ENCODE measurements at places on chromosomes 7 and 10. TPM values are rescaled to one million over a fixed set of nuclear protein-coding genes. Genes with fewer than 3 reads are reported as not detected.

The ELOVL3 gene
- 0.17 TPM for total RNA-seq

The NUTM2E gene
- 0.05 TPM for total RNA-seq

GRCh38 chr10:89805599-89806013, 104.2 kb downstream of the KIF20B start:
- DNase-seq = no peak

- DNase-seq = no peak
These were observed 22.6 kb upstream of the OGDHL start for GRCh38 chr10:49784681-49785080.

DNA sequence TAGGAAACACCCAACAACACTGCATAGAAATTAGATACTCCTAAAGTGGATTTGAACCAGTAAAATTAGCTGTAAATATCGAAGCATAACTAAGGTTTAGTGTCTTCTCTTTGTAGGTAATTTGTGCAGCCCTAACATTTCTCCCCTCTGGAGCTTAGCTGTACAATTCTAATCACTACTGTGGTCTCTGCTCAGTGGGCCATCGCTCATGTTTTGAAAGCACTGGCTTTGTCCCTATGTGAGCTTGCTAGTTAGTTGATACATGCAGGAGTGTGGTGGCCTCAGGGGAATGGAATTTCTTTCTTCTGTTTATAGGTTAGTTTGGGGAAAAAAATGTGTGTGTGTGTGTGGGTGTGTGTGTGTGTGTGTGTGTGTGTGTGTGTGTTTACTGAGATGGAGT, 373.1 kb downstream of the DPP6 start:
- DNase-seq = no peak

- DNase-seq = no peak
These were observed 39.7 kb upstream of the ENO4 start for GRCh38 chr10:116809483-116810119.

GRCh38 chr10:28676326-28676967, 874 bp upstream of the BAMBI start:
- no peak for DNase-seq

DNA sequence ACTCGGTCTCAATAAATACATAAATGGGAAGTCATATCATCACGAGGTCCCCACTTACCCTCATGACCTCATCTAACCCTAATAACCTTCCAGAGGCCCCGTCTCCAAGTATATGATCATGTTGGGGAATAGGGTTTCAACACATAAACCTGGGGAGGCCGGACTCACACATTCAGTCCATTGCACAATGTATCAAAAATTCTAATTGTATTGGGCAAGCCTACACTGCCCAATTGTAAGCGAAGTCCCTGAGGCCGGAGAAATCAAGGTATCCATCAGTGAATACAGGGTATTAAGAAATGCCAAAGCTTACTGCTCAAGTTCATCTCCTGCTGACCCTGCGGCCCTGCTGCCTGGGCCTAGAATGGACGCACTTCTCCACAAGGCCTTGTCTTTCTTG, 69.6 kb downstream of the PARP12 start:
- DNase-seq = no peak

DNA sequence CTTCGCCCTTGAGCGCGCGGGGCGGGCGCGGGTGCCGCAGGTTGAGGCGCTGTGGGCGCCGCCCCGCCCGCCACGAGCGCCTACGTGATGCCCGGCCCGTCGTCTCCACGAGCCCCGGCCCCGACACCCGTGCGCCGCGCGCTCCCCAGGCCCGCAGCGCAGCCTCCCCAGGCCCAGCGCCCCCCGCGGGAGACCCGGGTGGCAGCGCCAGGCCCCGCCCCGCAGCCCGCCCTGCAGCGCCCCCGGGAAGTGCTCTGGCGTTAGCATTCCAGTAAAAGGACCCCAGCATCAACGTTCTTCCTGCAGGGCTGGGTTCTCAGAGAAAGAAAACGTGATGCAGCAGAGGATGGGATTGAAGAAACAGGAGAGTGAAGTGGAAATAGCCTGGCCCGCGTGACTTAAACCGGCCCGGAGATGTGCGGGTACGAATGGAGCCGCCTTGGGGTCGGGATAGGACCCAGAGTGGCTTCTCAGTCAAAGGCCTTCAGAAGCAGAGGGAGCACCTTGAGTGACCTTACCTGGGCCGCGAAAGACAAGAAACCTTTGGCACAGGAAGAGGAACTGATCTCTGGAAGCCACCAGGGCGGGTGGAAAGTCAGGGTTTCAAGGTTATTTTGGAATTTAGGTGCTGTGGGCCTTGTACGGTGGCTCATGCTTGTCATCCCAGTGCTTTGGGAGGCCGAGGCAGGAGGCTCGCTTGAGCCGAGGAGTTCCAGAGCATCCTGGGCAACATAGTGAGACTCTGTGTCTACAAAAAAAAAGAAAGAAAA, 1.8 kb downstream of the PFKP start:
- DNase-seq = no peak

DNA sequence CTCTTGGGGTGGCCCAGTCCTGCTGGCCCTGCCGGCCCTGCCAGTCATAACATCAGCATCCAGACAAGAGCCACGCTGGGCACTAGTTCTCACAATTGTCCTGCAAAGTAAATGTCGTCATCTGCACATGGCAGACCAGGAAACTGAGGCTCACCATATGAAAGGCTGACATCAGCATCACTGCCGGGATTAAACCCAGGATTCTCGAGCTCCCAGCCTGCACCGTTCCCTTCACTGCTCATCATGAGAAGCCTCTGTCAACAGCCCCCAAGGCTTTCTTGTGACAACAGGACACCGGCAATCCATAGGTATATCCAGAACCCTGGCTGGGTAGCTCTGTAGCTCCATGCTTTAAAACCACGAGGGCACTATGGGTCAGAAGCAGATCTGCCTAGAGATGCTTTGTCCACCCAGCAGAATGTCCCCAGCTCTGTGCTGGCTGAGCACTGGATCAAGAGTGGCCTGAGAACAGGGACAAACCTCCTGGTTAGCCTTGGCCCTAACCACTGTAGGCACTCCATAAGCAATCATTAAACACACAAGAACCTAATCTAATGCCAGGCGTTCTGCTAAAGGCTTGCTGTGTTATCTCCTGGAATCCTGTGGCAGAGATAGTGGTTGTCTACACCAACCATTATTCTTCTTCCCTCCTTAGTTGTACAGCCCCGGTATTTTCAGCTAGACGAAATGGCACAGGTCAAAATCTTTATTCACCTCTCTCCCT, 41.2 kb upstream of the C10orf71 start:
- DNase-seq = no peak
